Suppressor macrophage (primary cell): ENCODE measurements at places on chromosomes 2 and 18.

DNA sequence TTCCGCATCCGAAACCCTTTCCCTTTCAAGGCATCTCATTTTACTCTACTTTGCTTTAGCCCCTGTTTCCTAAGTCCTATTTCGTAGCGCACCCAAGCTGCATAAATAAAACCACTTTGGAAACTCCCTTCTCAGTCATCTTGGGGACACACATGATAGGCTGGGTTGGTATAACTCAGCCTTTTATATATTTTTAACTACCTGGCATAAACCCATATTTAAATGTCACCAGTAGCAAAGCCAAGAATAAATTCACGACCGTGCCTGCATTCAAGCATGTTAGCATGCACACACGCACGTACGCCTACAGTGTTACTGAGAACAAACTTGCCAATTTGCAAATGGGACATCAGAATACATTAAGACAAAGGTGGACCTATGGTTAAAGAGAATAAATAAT is 564.7 kb upstream of the PIK3C3 start:
- no peak for DNase-seq

DNA sequence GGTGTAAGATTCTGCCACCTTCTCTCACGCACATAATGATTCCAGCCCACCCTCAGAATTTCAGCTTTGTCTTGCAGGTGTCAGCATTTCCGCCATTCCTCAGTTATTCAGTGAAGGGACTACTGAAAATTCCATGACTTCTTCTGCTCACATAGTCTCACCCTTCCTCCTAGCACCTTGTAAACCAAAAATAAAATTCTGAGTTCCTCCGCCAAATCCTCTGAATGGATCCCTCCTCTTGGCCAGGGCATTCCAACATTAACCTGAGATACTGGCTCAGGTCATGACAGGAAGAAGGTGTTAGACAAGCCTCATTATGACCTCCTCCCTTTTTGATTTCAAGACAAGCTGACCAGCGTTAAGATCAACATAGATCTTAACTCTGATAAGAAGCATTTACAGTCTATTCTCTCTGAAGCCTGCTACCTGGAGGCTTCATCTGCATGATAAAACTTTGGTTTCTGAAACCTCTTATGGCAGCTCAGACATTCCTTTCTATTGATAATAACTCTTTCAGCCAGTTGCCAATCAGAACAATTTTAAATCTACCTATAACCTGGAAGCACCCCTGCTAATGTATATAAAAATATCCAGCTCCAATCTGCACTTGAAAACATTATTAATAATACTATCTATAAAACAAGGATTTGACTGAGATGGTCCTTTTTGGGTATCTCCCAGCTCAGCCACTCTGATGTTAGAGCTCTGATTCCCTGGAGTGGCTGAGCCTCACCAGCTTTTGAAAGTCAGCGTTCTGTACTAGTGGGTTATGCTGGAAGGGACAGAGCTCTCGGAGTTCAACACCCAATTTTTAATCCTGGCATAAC is 136.4 kb upstream of the APCDD1 start:
- no peak for DNase-seq

- no peak for DNase-seq
Measured at GRCh38 chr2:120871881-120872620, 136.4 kb downstream of the GLI2 start.

DNA sequence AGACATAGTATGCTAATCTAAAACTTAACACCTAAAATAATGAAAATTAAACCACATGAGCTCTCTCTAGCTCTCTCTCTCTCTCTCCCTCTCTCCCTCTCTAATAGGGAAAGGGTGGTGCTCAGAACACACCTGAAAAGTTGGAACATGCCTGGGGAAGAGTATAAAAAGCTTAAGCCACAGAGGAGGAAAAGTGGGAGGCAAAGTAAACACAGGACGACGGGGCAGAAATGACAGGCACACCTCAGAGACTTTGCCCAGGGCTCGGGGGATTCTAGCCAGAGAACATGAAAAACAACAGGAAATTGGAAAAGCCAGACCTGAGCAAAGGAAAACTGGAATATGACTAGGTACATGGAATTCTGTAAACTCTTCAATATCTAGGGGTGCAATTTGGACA is 666.1 kb downstream of the BCL11A start:
- DNase-seq, result no peak

DNA sequence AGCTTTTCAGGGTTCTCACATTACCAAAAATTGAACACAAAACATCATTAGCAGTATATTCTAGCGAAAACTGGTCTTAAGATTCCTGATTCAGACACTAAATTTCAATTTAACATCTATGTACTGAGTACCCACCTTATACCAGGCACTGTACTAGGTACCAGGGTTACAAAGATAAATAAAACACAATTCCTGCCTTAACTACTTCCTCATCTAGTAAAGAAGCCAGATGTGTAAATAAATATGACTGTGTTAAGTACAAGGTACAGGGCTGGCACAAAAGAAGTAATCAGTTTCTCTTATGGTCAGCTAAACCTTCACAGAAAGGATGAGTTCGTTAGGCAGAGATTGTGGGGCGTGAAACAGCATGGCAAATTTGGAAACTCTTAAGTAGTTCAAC is 6.1 kb downstream of the FARSB start:
- no peak for DNase-seq

DNA sequence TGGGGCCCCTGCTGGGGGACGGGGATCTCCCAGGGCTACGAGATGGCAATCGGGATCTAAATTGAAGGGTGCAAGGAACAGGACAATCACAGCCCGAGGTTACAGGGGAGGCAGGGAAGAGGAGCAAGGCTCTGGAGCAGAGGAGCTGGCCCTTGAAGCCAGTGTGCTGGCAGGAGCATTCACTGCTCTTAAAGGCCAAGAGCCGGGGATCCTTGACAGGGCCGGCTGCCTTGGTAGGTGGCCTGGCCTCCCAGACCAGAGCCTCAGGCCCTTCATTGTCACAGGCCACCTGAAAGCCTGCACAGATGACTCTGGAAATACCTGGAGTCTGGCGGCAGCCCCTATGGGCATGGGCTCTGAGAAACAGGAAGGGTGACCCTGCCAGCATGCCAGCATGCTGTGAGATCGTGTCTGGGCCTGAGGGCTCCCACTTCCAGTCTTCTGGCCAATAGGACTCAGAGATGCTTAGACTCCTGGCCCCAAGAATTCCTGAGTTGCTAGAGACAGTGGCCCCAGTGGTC is 38.7 kb downstream of the PDIA6 start:
- DNase-seq, result no peak

DNA sequence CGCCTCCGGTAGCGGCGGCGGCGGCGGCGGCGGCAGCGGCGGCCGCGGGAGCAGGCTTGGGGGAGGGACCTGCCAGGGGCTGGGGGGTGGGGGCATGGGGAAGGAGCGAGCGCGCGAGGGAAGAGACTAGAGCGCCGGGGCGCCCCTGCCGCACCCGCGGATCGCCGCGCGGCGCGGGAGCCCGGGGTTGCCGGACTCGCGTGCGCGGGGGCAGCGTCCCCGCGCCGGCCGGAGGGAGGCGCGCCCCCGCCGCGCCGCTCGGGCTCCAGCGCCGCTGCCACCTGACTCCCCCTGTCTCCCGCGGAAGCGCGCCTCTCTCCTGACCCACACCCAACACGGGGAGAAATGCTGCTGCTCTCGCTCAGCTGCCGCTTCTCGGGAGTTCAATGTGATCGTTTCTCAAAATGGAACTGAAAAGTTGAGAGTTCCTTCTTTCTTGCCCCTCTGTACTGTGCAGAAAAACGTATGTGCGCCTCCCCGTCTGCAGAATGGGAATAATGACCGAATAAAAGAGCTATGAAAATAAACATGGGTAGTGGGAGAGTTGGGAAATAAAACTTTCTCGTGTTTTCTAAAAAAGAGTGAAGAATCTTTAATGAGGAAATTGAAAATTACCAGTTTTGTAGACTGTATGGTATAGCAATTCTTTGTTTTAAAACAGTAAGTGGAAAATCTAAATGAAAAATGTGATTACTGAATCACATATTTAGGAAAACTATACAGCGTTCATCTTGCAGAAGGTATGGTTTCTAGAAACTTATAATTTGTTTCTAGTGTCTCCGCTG is 455 bp upstream of the TLK1 start:
- peak; percentile 77 for DNase-seq

- DNase-seq, result peak; percentile 93
Measured at GRCh38 chr2:168961450-168962229, 60.5 kb downstream of the G6PC2 start.

GRCh38 chr2:61410185-61410584 is 60.7 kb downstream of the USP34 start:
- DNase-seq, result no peak

- no peak for DNase-seq
Measured at GRCh38 chr18:808086-808485, 4.0 kb downstream of the YES1 start.

- DNase-seq, result no peak
Measured at GRCh38 chr2:148221166-148221565, 200.3 kb downstream of the MBD5 start.

DNA sequence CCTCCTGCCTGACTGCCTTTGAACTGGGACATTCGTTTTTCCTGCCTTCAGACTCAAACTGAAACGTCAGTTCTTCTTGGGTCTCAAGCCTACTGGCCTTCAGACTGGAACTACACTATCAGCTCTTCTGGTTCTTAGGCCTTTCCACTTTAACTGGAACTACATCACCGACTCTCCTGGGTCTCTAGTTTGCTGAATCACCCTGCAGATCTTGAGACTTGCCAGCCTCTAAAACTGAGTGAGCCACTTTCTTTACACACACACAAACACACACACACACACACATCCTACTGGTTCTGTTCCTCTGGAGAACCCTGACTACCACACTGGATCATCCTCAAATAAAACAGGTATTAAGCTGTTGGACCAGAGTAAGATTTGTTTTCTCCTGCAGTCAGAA is 46.7 kb upstream of the ATL2 start:
- no peak for DNase-seq

GRCh38 chr2:111519071-111519470 is 364.9 kb downstream of the ANAPC1 start:
- peak; percentile 86 for DNase-seq

DNA sequence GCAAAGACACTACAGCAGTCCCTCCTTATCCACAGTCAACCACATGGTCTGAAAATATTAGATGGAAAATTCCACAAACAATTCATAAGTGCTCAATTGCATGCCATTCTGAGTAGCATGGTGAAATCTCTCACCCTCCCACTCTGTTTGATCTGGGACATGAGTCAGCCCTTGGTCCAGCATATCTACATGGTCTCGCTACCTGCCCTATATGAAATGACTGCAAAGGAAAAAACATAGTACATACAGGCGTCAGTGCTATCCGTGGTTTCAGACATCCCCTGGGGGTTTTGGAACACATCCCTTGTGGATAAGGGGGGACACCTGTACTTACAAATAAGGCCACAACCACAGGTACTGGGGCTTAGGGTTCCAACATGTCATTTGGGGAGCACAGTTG is 73.7 kb downstream of the CABLES1 start:
- DNase-seq, result no peak

GRCh38 chr2:63792530-63792929 is 49.2 kb upstream of the UGP2 start:
- DNase-seq, result no peak

DNA sequence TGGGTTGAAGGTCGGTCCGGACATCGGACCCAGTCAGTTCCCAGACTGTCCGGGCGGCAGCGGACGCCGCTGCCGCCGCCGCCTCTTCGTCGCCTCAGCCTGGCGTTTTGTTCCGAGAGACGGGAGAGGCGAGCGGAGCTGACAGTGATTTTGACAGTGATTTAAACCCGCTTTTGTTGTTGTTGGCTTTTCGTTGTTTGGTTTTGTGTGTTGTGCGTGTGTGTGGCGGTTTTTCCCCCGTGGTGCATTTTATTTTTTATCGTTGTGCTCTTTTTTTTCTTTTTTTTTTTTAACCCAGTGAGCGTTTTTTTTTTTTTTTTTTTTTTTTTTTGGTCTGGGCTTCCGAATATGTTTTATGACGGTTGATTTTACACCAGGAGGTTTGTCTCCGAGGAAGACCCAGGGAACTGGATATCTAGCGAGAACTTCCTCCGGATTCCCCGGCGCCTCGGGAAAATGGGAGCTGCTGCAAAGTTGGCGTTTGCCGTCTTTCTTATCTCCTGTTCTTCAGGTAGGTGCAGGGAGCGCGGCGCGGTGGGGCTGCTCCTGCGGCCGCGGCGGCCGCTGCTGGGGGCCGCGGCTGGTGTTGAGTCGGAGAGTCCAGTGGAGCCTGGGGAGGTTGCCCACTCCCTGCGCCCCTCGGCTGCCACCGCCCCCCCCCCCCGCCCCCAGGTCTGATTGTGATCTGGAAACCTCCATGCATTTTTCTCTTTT is at the start of gene ACVR2A:
Gene ACVR2A (plus strand): TSS at position 333 of the 714 bp plus-strand sequence. CDS start 124 bp downstream, at position 457.
- DNase-seq, result peak; percentile 59

DNA sequence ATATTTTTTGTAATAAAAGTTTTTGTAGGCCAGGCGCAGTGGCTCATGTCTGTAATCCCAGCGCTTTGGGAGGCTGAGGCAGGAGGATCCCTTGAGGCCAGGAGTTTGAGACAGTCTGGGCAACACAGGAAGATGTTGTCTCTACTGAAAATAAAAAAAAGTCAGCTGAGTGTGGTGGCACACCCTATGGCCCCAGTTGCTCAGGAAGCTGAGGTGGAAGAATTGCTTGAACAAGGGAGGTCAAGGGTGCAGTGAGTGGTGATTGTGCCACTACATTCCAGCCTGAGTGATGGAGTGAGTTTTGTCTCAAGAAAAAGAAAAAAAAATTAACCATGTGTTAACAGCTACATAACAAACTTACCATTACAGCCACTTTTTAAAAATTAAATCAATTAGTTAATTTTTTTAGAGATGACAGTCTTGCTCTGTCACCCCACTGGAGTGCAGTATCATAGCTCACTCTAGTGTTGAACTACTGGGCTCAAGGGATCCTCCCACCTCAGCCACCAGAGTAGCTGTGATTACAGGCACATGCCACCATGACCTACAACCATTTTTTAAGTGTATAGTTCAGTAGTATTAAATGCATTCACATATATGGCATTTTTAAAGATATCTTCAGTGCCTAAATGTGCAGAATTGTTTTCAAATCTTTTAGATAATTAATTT is 67.2 kb upstream of the ACYP2 start:
- no peak for DNase-seq

DNA sequence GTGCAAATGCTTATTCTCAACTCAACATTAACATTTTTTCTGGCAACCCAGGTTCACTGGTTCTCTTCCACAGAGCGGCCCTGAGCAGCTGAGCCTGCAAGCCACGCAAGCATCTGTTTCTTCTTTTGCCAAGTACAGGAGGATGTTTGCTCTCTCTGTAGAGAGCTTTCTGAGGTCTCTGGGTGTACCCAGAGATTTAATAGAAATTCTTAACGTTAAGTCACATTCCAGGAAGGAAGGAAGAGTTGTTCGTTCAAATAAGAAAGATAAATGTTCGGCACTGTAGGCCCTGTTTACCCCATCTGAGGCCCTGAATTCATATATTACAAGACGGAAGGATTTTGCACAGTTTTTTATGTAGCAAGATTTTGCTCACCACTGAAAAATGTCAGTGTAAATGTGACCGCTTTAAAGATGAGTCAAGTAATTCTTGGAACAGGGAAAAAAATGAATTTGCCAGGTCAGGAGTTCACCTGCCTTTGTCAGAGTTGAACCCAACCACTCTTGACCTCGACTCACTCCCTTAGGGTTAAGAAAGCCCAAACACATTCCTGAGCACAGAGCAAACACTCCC is 30.1 kb downstream of the KCTD18 start:
- DNase-seq, result no peak

- no peak for DNase-seq
Measured at GRCh38 chr18:25284861-25285550, 67.0 kb downstream of the ZNF521 start.

GRCh38 chr2:185374878-185375277 is 363.7 kb upstream of the FSIP2 start:
- no peak for DNase-seq
